ENCODE measurements at places on chromosomes 11 and 22.

DNA sequence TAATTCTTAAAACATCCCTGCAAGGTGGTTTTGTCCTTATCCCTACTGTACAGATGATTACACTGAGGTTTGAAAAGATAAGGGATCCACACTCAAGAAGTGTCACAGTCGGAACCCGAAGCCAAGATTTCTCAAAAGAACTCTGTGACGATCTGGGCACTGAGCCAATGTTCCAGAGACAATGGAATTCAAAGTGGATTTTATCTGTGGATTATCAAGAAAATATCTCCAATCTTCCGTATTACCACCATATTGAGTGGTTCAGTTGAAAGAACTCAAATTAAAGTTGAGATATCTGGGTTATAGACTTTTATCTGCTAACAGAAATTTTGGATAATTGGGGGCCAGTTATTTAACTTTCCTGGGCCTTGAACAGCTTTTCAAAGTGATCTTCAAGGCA is 100.0 kb upstream of the GRAMD1B start:
- DNase-seq = no peak

DNA sequence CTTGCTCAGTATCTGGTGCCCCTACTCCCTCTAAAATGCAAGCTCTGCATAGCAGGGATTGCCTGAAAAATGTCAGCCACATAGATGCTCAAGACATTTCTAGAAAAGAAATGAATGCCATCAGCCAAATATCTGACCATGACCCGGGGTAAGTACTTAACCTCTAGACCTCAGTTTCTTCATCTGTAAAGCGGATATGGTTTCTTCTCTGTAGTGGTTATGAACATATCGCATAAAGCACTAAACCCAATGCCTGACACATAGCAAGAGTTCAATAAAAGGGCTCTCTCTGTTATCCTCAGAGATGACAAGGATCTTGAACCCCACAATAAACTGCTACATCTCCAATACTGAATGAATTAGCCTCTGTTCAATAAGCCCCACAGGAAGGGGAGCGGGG is 122.6 kb downstream of the ABTB2 start:
- DNase-seq = no peak

DNA sequence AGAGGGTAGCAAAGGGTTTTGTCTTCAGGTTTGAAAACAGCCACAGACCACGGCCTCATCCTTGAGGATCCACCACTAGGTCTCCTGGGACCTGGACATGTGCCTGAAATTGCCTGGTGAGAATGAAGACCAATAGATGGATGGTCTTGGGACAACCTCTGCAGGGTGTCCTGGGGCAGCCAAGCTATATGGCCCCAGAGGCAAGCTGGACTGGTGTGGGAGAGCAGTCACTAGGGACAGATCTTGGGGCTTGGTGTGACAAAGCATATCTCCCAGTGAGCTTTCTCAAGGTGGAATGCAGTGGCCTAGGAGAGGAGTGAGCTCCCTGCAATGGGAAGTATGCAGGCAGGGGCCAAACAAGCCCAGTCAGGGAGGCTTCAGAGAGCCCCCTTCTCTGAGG is 13.6 kb downstream of the P2RY6 start:
- no peak for DNase-seq

DNA sequence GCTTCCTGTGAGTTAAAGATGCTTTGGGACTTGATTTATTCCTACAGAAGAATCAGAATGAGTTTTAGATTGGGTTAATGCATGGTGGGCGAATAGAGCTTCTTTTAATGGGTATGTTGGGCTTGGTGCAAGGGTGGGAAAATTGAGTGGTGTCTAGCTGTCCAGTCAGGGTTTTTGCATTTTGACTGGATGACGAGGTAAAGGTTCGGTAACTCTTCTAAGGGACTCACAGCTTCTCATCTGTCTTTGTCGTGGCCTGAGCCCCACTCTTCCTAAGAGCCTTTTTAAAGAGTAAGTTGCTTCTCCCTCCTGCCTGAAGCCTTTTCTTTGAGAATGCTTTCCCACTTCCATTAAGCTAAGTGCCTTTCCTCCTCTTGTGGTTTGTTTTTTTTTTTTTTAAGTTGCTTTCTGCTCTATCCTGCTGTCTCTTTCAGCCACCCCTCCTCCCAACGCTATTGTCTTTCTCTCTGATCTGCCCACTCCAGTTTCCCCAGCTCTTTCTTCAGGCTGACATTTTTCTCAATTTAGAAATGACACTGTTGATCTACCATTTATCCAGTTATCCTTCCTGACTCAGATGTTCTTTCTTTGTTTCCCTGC is 1.1 kb downstream of the DPF2 start:
- no peak for DNase-seq

- DNase-seq = peak; percentile 37
Observed at GRCh38 chr11:128956401-128957201, 13.9 kb upstream of the TP53AIP1 start.

DNA sequence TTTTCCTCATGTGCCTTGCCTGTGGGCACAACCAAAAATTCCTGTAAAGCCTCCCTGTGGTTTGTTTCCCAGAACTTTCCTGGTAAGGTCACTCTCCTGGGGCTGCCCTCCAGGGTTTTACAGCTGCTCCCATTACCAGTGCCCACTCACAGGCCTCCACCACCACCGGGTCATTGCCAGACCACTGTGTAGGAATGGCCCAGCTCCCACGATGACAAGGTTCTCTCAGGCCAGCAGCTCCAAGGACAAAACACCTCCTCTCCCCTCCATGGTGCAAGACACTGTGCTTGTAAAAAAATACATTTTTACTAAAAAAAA is 96.1 kb upstream of the AKIP1 start:
- DNase-seq = no peak
